ENCODE measurements at places on chromosomes 7 and 10.

DNA sequence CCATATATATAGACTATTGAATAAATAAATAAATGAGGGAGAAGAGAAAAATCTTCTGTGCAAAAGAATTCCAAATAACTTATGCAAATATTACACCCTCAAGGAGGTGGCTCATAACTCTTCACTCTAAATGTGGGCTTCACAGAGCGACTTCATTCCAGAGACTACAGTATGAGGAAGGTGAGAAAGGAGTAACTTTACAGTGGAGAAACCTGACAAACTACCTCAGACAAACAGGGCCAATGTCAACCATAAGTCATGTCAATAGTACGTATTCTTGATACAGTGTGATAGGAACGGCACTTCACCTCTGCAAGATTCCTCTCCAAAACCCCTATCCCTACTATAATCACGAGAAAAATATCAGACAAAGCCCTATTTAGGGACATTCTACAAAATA is 158.4 kb upstream of the NAMPT start:
- H3K4me3 ChIP-seq, result no peak overlapping the region
- H3K36me3 ChIP-seq, result peaks cover 2% of the 10 kb centered on the region
- no peak for DNase-seq
- H3K27ac ChIP-seq, result no peak overlapping the region

DNA sequence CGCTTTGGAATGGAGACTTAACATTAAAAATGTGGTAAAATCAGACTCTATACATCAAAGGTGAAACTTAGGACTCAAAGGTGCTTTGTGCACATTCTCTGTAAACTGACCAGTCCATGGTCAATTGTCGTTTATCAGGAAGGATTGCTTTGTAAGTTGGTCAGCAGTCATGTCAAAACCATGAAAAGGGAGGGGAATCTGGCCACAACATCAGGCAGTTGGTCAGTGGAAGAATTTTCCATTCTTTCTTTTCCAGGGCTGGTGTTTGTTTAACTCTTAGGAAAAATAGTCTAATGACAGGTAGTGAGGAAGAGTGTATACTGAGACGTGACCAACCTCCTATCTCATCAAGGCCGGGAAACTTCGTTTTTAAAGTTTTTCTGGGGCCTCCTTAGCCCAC is 226.5 kb downstream of the ADK start:
- no peak for DNase-seq
- H3K27ac ChIP-seq, result no peak overlapping the region
- H3K36me3 ChIP-seq, result peaks cover 2% of the 10 kb centered on the region

- H3K27ac ChIP-seq, result no peak overlapping the region
- no peak for DNase-seq
- H3K4me3 ChIP-seq, result no peak overlapping the region
- peaks cover 3% of the 10 kb centered on the region for H3K27me3 ChIP-seq
Measured at GRCh38 chr7:126774077-126774476, 478.7 kb downstream of the GRM8 start.

- H3K36me3 ChIP-seq, result no peaks in the 10 kb centered on the region
Measured at GRCh38 chr7:139981511-139981895, 81.2 kb downstream of the PARP12 start.

All from osteocyte (in vitro differentiated cells).